Activated CD8-positive, alpha-beta T cell treated with anti-CD3 and anti-CD28 coated beads, Interleukin-2, amount 10 ng/mL, durations not matched to agents 7 days and 5 days (primary cell): ENCODE measurements at places on chromosomes 12 and 14. TPM values are rescaled to one million over a fixed set of nuclear protein-coding genes. Genes with fewer than 3 reads are reported as not detected.

- DNase-seq = no peak
These were observed 38.5 kb upstream of the FGF6 start for GRCh38 chr12:4483885-4484823.

- no peak for DNase-seq
These were observed 208.6 kb downstream of the SLC2A13 start for GRCh38 chr12:39897315-39897714.

- no peak for DNase-seq
These were observed 421 bp downstream of the SUOX start for GRCh38 chr12:55997535-55997859.

- no peak for DNase-seq
These were observed 25.7 kb upstream of the GALNT9 start for GRCh38 chr12:132354982-132355680.

DNA sequence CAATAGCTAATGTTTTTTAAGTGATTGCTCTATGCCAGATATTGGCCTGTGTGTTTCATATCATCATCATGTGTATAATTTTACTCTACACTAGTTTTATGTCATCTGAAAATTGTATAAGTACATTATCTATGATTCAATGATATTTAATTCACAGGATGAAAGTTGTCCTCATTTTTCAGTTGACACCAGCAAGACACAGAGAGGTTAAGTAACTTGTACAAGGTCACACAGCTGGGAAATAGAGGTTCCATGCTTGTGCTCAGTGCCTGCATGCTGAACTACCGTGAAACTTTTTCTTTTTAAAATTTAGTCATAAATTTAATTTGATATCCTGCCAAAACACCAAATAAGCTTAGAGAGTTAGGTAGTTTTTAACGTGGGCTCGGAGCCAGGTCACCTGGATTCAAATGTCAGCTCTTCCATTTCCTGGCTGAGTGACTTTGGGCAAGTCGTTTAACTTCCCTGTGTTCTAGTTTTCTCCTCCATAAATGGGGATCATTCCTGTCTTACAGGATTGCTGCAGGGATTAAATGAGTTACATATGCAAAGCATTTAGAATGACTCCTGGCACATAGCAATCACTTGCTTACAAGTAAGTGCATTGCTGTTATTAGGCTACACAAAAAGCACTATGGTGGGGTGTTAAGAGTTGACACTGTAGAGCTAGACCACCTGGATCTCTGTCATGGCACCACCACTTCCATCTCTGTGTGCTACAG lies 183.9 kb downstream of the ETV6 start:
- DNase-seq = no peak

GRCh38 chr12:100716945-100717732 lies 77.4 kb upstream of the ANO4 start:
- DNase-seq = no peak

- no peak for DNase-seq
These were observed 509.6 kb upstream of the USP15 start for GRCh38 chr12:61750604-61751003.

DNA sequence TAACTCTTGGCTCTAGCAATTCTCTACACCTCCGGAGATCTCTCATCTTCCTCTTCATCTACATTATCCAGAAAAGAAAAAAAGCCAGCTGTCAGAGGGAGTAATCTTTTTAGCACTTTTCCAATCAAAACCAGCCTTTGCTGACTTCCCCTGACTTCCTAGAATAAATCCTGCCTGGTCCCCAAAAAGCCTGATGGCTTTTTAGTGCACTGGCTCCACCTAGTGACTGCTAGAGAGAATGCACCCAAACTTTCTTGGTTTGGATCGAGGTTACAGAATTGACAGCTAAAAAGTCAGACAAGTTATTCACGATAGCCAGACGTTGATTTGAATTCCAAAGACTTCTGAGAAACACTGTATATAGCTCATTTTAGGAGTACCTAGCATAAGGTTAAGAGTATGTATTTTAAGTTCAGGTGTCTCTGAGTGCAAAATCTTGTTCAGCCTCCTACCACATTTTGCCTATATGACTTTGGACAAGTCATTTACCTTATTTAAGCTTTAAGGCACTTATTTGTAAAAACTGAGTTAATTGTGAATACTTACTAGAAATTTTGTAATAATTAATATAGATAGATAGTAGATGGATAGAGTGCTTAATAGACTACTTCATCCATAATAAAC lies 185.7 kb upstream of the GRIN2B start:
- peak; percentile 50 for DNase-seq

DNA sequence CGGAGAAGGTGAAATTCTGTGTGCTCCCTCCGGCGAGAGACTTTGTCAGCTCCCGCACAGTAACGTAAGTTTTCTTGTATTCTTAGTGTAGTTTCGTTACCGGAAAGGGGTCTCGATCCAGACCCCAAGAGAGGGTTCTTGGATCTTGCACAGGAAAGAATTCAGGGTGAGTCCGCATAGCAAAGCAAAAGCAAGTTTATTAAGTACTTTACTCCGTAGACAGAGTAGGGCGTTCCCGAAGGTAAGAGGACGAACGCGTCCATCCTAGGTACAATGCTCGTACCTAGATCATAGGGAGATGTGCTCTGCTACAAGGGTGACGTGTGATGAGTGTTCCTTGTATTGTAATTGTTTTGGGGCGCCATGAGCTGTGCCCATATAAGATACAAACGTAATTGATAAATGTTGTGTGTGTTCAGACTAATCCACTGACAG lies 293 bp downstream of the IFI27L1 start:
- peak; percentile 25 for DNase-seq

DNA sequence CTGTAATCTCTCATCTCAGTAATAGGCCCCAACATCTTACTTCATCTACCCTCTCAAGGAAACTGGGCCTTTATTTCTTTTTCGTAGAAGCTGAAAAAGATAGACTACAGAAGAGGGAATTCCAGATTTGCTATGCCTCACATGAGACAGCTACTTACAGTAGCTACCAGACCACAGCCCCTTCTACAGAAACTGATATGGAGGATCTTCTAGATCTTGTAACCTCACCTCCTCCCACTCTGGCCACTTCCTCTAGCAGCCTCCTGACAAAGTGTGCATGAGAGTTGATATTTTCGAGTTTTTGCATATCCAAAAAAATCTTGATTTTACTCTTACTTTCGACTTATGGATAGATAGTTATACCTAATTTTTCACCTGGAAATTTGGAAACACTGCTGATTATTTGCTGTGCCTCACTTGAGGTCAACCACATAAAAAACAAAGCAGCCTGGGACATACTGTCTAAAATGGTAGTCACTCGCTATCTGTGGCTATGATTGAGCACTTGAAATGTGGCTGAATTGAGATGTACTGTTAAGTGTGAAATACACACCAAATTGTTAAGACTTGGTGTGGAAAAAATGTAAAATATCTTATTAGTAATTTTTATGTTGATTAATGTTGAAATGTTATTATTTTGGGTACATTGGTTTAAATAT lies 86.3 kb upstream of the NID2 start:
- DNase-seq = peak; percentile 72

DNA sequence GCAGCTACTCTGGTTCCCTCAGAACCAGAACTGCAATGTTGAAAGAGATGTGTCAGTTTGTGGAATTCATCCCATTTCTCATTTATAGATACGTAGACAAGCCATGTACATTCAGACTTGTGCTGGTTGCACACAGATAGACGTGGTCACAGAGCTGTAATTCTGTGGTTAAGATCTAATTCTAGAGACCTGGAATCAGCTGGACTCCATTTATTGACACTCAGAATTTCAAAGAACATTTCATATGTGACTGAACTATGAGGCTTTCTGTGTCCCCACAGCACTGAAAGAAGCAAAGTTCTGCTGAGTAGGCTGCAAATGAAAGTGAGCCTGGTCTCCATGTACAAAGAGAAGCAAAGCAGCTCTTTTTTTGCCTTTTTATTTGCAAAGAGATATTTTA lies 220.2 kb upstream of the NAV3 start:
- DNase-seq = no peak

GRCh38 chr12:122596838-122597237 lies 69.8 kb downstream of the KNTC1 start:
- DNase-seq = no peak

DNA sequence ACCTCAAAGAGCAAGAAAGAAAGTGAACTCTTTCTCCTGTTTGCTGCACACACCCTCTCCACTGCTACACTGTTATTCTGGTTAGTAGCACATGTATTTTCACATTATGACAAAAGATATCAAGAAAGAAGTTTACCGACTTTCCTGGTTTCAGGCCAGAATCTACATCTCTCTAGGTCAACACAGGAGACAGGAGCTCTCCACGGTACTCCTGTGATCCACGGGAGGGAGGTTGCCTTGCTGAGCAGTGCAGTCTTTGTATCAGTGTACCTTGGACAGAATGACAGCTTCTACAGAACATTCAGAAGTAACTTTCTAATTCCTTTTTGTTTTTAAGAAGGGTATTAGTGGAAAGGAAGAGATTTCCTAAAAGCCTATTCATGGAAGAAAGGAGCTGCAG lies 805.6 kb downstream of the NRXN3 start:
- no peak for DNase-seq

- DNase-seq = no peak
These were observed 39.1 kb downstream of the RNFT2 start for GRCh38 chr12:116777245-116777644.

GRCh38 chr12:59425798-59426197 lies 170.0 kb upstream of the SLC16A7 start:
- DNase-seq = no peak

- DNase-seq = no peak
These were observed 35.2 kb upstream of the MDGA2 start for GRCh38 chr14:47710581-47710980.

GRCh38 chr14:89276424-89276975 lies 140.5 kb downstream of the FOXN3 start:
- peak; percentile 71 for DNase-seq

GRCh38 chr12:68538726-68539614 lies 71.7 kb upstream of the RAP1B start:
- DNase-seq = peak; percentile 87

GRCh38 chr14:50425816-50426215 lies 29.1 kb upstream of the CDKL1 start:
- no peak for DNase-seq

DNA sequence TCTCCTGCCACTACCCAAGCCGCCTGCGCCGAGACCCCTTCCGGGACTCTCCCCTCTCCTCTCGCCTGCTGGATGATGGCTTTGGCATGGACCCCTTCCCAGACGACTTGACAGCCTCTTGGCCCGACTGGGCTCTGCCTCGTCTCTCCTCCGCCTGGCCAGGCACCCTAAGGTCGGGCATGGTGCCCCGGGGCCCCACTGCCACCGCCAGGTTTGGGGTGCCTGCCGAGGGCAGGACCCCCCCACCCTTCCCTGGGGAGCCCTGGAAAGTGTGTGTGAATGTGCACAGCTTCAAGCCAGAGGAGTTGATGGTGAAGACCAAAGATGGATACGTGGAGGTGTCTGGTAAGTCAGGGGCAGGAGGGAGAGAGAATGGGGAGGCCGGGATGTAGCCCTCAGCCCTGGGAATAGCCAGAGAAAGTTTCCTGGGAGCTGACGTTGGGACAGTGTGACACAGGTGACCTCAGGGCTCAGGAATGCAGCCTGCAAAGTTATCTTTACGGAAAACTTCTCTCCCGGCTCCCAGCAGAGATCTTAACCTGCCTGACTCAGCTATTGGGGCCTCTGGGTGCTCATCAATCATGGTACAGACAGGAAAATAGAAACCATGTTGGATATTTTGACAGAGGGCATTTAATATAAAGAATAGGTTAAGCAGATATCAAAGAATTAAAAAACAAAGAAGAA lies 747 bp downstream of the HSPB8 start:
- DNase-seq = no peak

- no peak for DNase-seq
These were observed 120.6 kb downstream of the PRICKLE1 start for GRCh38 chr12:42468921-42469320.

DNA sequence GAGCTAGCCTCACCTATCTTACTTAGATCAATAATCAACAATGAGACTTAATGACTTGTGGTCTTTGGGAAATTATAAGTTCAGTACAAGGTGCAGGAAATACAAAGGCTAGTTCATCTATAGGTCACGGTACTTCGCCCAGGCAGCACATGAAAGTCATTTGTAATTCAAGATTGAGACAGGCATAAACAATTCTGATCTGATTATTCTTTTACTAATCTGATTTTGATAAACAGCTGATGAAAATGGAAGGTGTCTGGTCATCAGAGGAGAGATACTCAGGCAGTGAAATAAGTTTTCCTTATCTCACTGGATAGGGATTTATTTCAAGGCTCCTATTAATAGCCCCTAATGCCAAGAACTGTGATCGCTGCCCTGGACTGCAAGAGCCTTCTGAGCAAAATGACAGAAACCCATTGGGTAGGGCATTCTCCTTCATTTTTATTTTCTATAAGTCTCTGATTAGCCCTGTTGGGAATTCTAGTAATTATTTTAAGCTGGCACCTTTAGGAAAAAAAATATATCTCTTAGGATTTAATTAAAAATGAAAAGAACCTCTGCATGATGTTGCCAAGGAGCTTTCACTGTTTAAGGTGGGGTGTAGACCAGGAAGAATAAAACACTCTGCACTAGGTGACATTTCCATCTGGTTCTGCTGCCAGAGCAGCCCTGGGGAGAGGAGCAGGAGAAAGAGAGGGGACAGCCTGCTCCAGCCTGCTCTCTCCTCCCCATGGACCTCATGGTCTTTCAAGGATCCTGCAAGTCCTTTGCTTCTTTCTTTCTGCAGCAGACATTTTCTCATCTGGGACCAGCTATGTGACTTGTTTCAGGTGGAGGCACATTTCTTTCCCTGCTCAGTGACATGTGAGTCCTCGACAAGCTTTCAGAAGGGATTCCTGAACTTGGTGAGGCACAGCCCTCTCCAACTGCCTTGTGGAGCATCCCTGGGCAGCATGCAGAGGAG lies 44.8 kb downstream of the SSPN start:
- DNase-seq = no peak

DNA sequence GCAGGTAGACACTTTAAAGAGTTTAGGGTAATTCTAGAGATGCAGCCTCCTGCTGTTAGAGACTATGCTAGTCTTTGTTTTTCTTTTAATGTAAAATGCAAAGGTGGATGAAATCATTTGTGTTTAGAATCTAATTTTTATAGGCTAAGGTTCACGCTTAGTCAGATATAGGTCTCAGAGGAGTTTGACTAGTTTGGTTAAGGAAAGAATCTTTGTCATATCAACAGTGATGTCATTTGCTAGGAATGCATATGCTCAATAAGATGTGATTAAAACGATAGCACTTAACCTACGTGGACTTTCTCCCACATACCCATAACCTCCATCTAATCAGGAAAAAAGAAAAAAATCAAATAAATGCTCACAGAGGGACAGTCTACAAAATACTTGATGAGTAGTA lies 859.3 kb upstream of the ATXN7L3B start:
- no peak for DNase-seq

GRCh38 chr14:34299360-34299759 lies 162.7 kb downstream of the SPTSSA start:
- no peak for DNase-seq

The TMEM229B gene
- 9.9 TPM for total RNA-seq

The RIMBP2 gene
- not detected for total RNA-seq

The PLCZ1 gene
- not detected for total RNA-seq

The ST8SIA1 gene
- total RNA-seq = 0.34 TPM

The C12orf54 gene
- not detected for total RNA-seq

The AGAP2 gene
- total RNA-seq = 68.6 TPM

The INTS13 gene
- total RNA-seq = 52.8 TPM

The CFAP54 gene
- total RNA-seq = 1.2 TPM

The MYF6 gene
- total RNA-seq = not detected
